Stimulated activated CD4-positive, alpha-beta T cell treated with anti-CD3 and anti-CD28 coated beads, Interleukin-4, amount 100 ng/mL, for 48 hours (primary cell): ENCODE measurements at places on chromosomes 16 and 17.

DNA sequence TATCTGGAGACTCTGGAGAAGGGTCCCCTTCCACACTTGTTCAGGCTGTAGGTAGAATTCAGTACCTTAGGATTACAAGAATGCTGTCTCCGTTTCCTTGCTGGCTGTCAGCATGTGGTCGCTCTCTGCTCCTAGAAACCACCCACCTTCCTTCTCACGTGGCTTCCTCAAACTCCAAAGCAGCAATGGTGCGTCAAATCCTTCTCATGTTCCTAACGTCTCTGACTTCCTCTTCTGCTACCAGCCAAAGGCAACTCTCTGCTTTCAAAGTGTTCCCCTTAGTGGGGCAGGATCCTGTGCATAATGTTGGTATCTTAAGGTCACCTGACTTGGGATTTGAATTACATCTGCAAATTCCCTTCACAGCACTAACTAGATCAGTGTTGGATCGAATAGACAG, 30.9 kb upstream of the DYNLRB2 start:
- DNase-seq = no peak

DNA sequence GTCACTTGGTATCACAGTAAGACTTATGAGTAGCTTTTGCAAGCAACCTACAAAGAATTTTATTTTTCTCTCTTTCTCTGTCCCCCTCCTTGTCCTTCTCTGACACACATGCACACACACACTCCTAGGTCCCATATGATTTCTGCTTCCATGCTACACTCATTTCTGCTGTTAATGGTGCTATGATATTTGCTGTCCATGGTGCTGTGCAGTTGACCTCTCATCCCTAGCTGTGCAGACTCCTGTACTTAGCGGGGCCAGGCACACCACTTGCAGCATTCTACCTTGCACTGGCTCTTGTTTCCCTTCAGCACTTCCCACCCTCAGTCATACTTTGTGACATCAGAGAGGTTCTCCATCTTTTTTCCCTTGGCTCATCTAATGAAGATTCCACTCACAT, 158.9 kb upstream of the CNTNAP4 start:
- DNase-seq = no peak

GRCh38 chr17:55421179-55421934, at the start of gene MMD:
Gene MMD (minus strand): TSS chr17:55421835. CDS start chr17:55421695, 140 bp downstream.
- DNase-seq = no peak

- no peak for DNase-seq
These were observed 5.5 kb downstream of the NARF start for GRCh38 chr17:82463925-82464566.

DNA sequence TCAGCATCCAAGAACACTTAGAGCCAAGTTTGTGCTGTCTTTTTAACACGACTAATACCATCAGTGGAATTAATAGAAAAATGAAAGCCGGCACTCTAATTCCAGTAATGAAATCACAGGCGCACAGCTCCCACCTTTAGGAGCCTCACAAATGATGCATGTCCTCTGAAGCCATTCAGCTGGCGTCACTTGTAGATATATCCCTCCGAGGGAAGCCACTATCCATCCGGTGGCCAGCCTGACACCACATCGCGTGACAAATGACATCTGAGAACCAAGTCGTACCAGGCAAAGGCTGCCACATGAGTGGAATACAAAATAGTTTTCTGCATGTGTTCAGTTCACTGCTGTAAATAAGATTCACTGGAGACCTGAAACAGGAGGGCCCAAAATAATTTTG, 205.6 kb downstream of the GRIN2A start:
- no peak for DNase-seq

- DNase-seq = peak; percentile 52
These were observed 3.1 kb downstream of the RAB11FIP4 start for GRCh38 chr17:31394544-31394943.

DNA sequence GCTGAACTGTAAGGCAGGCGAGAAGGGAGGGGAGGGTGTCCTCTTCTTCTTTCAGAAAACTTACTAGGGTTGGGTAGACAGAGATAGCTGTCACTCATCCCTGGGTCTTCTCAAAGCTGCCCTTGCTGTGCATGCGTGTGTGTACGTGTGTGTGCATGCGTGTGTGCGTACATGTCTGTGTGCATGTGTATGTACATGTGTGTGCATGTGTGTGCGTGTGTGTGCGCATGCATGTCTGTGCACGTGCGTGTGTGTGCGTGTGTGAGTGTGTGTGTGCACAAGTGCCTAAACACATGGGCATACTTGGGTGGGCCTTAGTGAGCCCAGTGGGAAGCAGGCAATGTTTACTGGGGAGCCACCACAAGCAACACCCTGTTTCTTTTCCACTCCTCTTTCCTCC, 154.8 kb upstream of the TNRC6C start:
- DNase-seq = no peak

DNA sequence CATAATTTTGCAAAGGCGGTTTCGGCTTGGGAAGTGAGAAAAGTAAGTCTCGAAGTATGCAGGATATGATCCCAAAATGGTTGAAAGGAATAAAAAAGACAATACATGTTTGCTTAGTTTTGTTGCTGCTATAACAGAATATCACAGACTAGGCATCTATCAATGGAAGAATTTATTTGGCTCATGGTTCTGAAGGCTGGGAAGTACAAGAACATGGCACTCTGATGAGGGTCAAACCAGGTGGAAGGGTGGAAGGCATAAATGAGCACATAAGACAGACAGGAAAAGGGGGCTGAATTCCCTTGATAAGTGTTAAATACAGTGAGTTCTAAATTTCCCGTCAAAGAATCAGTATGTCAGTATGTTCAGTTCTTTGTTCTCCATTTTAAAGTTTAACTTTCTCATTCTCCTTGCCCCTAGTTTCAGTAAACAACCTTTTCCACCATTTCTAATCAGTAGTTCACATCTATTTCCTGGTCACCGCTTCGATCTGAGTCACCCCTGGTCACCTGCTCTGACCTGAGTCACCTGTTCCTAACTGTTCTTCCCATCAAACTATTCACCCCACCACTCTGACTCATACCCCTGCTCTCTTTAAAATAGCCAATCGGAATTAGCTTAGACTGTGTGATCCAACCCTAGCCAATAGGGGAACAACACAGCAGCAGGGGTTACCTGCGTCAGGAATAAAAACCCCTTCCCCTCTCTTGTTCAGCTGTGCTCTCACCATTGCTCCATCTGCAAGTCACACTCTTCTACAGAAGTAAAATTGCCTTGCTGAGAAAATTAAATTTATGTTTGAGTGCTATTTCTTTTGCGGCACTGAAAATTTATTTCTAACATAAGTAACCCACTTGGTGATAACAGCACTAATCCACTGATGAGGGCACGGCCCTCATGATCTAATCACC, 240.8 kb downstream of the STX8 start:
- DNase-seq = no peak

DNA sequence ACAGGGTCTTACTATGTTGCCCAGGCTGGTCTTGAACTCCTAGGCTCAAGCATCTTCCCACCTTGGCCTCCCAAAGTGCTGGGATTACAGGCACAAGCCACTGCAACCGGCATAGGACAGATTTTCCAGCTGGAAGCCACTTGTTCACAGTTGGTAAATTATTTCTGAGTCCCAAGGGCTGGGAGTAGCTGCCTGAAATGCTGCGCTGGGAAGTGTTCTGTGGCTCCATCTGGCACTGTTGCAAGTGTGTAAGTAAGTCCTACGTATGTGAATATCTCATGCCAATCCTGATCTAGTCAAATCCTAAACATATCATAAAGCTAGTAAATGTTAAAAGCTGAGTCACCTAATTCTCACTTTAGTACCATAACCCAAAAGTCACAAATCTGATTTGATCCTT, 48.1 kb downstream of the YWHAE start:
- DNase-seq = no peak

DNA sequence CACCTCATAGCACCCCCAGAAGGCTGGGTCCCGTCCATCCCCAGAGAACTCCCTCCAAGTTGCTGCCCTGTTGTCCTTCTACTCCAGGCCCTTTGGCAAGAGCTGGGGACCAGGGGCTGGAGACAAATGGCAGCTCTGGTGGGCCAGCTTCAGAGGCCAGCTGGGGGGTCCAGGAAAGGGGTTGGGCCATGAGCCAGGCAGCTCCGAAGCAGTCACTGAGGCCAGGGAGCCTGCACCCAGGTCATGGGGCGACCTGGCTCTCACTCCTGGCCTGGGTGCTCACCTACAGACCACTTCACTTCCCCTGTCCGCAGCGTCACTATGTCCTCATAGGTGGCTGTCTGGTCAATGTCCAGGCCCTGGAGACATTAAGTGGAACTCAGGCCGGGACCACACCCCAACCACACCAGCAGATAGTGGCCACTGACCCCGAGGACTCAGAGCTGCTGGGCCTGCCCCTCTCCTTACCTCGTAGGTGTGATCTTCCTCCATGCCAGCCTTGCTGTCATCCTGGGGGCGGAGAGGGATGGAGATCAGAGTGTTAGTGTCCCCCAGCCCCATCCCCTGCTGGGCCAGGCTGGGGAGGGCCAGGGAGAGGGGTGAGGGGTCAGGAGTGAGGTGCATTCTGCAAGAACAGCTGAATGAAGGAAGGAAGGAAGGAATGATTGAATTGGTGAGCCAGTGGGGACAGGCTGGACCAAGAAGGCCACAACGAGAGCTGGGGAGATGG, 3.0 kb downstream of the CD79B start:
- no peak for DNase-seq
